B cell (primary cell): ENCODE measurements at places on chromosomes 7 and 10.
A peak's percentile ranks its signal among the peaks of the same experiment; 100 is the strongest.

DNA sequence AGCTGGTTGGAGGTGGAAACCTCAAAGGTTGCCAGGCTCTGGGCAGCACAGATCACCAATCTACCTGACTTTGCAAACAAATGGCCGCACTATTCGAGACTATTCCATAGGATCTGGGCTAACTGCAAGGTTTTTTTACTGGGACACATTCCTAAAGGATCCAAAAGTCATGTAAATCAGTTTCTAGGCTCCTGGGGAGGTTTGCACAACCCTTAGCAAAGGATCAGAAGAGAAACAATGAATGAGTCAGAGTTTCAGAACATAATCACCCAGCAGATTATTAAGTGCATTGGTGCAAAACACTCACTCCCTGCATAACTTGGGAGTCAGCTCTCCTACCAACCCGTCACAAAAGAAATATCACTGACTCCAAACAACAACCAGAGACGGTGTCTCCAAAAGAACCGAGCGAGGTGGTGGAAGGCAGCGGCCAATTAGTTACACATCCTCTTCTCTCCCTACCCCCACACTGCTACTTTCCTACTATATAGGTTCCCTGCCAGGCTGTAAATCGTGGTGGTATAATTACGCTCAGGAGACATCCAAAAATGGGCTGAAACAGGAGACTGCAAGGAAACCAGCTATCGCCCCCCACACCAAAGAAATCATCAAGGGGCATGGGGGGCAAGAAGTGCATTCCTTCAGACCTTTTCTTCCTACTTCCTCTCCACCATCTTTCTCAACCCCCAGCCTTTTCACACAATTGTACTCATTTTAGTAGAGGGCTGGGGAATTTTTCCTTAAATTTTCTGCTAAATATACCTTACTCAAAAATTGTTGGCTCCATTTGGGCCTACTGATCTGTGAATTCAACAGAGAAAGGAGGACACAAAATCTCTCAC is 3.2 kb downstream of the UBE2H start:
- H3K27ac ChIP-seq = peak overlapping the region; percentile 87
- peak overlapping the region; percentile 95 for H3K4me3 ChIP-seq
- peaks cover 44% of the 10 kb centered on the region for H3K4me1 ChIP-seq
- peak; percentile 36 for DNase-seq

GRCh38 chr10:132364594-132364970 is 32.4 kb upstream of the PWWP2B start:
- no peak overlapping the region for H3K27ac ChIP-seq
- DNase-seq = no peak
- H3K36me3 ChIP-seq = peaks cover 6% of the 10 kb centered on the region
- H3K4me3 ChIP-seq = no peak overlapping the region
- H3K4me1 ChIP-seq = no peaks in the 10 kb centered on the region

GRCh38 chr7:134071355-134072331 is 55.5 kb upstream of the LRGUK start:
- H3K36me3 ChIP-seq = peaks cover 1% of the 10 kb centered on the region
- no peak overlapping the region for H3K27ac ChIP-seq
- H3K27me3 ChIP-seq = no peaks in the 10 kb centered on the region

GRCh38 chr10:3195286-3195685 is 22.7 kb upstream of the PITRM1 start:
- peaks cover 41% of the 10 kb centered on the region for H3K27me3 ChIP-seq
- no peak for DNase-seq
- peaks cover 7% of the 10 kb centered on the region for H3K4me1 ChIP-seq
- H3K36me3 ChIP-seq = no peaks in the 10 kb centered on the region
- H3K27ac ChIP-seq = no peak overlapping the region

DNA sequence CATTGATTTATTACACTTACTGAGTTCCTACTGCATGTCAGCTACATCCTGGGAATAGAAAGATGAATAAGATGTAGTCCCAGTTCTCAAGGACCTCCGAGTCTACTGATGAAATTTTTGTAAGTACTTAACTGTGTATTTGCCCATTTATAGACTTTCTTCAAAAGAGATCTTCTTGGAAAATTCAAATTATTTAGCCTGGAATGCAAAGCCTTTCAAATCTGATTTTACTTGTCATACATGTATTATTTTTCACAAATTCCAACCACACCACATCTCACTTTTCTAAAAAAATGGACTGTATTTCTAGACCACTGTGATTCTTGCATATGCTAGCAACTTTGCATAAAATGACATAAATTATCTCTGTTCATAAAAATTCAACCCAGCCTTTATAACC is 581.3 kb downstream of the ATRNL1 start:
- H3K27me3 ChIP-seq = no peaks in the 10 kb centered on the region
- no peaks in the 10 kb centered on the region for H3K4me1 ChIP-seq
- no peak for DNase-seq
- no peaks in the 10 kb centered on the region for H3K36me3 ChIP-seq

DNA sequence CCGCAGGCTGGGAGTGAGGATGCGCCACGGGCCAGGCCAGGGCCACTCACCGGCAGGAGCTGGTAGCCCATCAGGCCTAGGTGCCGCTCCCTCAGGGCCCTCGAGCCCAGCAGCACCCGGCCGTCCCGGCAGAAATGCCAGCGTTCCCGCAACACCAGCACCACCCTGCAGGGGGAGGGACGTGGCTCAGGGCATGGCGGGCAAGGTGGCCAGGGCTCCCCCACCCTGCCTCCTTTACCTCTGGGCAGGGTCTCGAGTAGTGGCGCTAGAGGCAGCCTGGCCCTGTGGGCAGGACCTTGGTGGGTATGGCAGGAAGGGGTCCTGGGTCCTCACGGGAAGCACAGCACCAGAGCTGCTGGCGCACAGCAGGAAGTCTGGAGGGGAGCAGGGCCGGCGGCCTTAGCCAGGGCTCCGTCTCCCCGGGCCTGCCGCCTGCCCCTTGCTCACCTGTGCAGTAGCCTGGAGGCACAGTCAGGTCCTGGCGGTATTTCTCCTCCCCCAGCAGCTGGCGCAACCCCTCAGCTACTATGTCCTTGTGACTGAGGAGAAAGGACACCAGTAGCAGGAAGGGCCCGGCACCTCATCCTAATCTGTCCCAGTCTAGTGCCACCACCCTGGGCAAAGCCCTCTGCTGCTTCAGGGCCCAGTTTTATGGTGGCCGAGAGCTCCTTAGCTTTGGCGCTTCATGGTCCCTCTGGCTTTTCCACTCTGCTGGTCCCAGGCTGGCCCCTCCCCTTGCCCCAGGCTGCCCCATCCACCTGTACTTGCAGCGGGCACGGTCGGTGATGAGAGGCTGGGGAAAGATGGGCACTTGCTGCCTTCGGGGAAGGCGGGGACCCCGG is 3.5 kb downstream of the FASTK start:
- no peaks in the 10 kb centered on the region for H3K36me3 ChIP-seq
- no peaks in the 10 kb centered on the region for H3K27me3 ChIP-seq
- H3K4me1 ChIP-seq = peaks cover 19% of the 10 kb centered on the region
- H3K4me3 ChIP-seq = no peak overlapping the region
- H3K27ac ChIP-seq = no peak overlapping the region
- DNase-seq = peak; percentile 40

- H3K4me1 ChIP-seq = no peaks in the 10 kb centered on the region
- H3K27ac ChIP-seq = no peak overlapping the region
- peaks cover 4% of the 10 kb centered on the region for H3K27me3 ChIP-seq
- H3K36me3 ChIP-seq = no peaks in the 10 kb centered on the region
- DNase-seq = no peak
- H3K4me3 ChIP-seq = no peak overlapping the region
Observed at GRCh38 chr10:124882313-124882712, 59.6 kb upstream of the ZRANB1 start.

DNA sequence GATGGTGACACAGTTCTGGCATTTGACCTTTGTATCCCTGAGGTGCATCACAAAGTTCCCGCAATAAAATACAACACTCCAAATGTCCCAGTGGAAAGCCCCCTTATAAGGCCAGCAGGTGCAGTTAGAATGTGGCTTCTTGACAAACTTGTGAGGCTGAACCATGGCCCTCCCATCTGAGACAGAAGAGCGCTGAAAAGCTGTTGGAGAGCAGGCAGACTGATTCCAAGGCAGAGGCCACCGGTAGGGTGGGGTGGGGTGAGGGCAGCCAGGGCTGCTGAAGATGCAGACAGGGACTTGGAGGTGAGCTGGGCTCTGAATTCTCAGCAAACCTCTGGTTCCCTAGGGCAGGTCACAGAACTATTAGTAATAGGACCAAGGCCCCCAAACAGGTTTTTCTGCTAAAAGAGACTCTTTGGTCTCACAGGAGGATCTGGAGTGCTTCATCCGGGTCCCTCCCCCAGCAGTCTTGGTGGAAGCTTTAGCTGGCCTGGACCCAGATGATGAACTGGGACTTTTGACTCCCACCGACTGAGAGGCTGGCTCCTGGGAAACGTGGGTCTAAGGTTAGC is 15.6 kb upstream of the CHST3 start:
- peaks cover 17% of the 10 kb centered on the region for H3K27me3 ChIP-seq
- no peak overlapping the region for H3K27ac ChIP-seq
- no peaks in the 10 kb centered on the region for H3K36me3 ChIP-seq
- no peak overlapping the region for H3K4me3 ChIP-seq

DNA sequence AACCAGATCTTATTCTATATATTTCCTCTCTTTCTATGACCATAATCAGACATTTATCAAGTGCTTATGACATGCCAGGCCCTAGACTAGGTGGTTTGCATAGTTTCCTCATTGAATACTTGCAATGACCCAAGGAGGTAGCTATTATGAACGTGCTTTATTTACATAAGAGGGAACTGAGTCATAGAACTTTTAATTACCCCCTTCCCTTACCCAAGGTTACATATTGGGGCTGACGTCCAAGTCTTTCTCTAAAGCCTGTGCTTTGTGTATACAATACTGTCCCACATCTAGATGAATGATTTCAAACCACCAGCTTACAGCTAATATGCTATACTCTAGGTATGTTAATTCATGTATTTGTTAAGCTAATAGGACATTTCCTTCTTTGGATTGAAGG is 91.9 kb upstream of the NPY start:
- no peak for DNase-seq
- no peak overlapping the region for H3K4me3 ChIP-seq
- no peaks in the 10 kb centered on the region for H3K27me3 ChIP-seq
- H3K36me3 ChIP-seq = no peaks in the 10 kb centered on the region

GRCh38 chr10:47326927-47327330 is 4.7 kb downstream of the GDF2 start:
- H3K27me3 ChIP-seq = no peaks in the 10 kb centered on the region
- no peak overlapping the region for H3K27ac ChIP-seq
- no peak for DNase-seq
- H3K4me3 ChIP-seq = no peak overlapping the region
- no peaks in the 10 kb centered on the region for H3K4me1 ChIP-seq
- H3K36me3 ChIP-seq = no peaks in the 10 kb centered on the region

- H3K27me3 ChIP-seq = no peaks in the 10 kb centered on the region
- H3K4me3 ChIP-seq = no peak overlapping the region
- no peaks in the 10 kb centered on the region for H3K36me3 ChIP-seq
- H3K27ac ChIP-seq = no peak overlapping the region
Observed at GRCh38 chr7:36601601-36602000, 122.7 kb downstream of the AOAH start.

DNA sequence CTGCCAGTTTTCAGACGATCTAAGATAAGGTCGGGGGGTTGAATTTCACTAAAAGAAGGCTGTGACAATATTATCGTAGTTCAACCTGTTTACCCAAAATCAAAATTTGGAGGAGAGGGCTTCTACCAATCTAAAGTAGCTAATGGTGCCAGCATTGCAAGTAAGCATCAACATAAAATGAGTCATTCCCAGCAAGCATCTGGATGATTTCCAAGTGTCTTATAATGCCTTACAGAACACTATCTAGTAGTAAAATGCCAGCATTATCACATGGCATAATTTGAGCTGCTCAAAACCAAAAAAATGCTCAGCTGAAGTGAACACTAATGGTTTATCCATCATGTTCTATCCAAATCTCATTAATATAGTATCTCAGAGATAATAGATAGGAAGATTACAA is 1193.9 kb downstream of the DNAJB9 start:
- no peaks in the 10 kb centered on the region for H3K27me3 ChIP-seq
- no peak for DNase-seq
- no peak overlapping the region for H3K4me3 ChIP-seq
- no peaks in the 10 kb centered on the region for H3K4me1 ChIP-seq

DNA sequence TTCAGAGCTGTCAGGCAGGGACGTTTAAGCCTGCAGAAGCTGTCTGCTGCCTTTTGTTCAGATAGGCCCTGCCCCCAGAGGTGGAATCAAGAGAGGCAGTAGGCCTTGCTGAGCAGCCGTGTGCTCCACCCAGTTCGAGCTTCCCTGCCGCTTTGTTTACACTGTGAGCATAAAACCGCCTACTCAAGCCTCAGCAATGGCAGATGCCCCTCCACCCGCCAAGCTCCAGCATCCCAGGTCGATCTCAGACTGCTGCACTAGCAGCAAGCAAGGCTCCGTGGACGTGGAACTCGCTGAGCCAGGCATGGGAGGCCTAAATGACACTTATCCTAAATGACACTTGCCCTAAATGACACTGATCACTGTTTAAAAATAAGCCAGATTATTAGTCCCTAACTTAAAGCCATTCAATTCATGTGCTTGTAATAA is 6.8 kb upstream of the ASB15 start:
- DNase-seq = no peak
- H3K27ac ChIP-seq = no peak overlapping the region
- H3K4me1 ChIP-seq = no peaks in the 10 kb centered on the region

DNA sequence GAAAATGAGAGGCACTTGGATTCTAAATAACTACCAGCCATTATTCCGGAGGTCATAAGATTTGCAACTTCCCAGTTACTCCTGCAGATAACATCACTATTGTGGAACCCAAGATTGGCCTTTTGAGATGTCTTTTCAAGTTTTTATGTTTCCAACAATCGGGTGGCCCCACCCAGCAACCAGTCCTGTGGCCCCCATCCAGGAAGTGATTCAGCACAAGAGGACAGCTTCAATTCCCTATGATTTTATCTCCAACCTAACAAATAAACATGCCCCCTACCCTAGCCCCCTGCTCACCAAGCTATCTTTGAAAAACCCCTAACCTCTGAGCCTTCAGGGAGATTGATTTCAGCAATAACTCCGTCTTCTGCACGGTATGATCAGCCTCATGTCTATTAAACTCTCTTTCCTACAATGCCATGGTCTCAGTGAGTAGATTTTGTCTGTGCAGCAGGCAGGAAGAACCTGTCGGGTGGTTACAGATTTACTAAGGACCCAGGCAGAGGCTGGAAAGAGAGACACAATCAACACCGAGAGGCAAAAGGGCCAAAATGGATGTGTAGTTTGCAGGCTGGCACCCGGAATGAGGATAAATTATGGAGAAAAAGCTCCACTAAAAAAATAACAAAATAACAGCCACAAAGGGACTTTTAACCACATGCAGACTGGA is 83.9 kb upstream of the UNC5B start:
- H3K4me3 ChIP-seq = no peak overlapping the region
- H3K36me3 ChIP-seq = no peaks in the 10 kb centered on the region
- H3K27me3 ChIP-seq = peaks cover 8% of the 10 kb centered on the region
- no peak for DNase-seq
- H3K27ac ChIP-seq = no peak overlapping the region

GRCh38 chr10:74415146-74415839 is 264.3 kb downstream of the ADK start:
- no peaks in the 10 kb centered on the region for H3K27me3 ChIP-seq
- H3K4me3 ChIP-seq = no peak overlapping the region
- no peak overlapping the region for H3K27ac ChIP-seq
- H3K4me1 ChIP-seq = peaks cover 16% of the 10 kb centered on the region
- no peak for DNase-seq

GRCh38 chr10:47412177-47412730 is 28.2 kb upstream of the ZNF488 start:
- H3K4me3 ChIP-seq = no peak overlapping the region
- no peak overlapping the region for H3K27ac ChIP-seq
- H3K27me3 ChIP-seq = no peaks in the 10 kb centered on the region
- no peaks in the 10 kb centered on the region for H3K36me3 ChIP-seq
- no peaks in the 10 kb centered on the region for H3K4me1 ChIP-seq
